Hematopoietic multipotent progenitor cell treated with erythropoietin and hydrocortisone succinate and interleukin-3 and kit ligand, for 4 days (in vitro differentiated cells): ENCODE measurements at places on chromosomes 13 and 19.

- no peak for DNase-seq
These were observed 246.7 kb downstream of the RFC3 start for GRCh38 chr13:34064456-34065205.

- peak; percentile 52 for DNase-seq
These were observed 96.8 kb downstream of the ATP8A2 start for GRCh38 chr13:25468325-25469168.

DNA sequence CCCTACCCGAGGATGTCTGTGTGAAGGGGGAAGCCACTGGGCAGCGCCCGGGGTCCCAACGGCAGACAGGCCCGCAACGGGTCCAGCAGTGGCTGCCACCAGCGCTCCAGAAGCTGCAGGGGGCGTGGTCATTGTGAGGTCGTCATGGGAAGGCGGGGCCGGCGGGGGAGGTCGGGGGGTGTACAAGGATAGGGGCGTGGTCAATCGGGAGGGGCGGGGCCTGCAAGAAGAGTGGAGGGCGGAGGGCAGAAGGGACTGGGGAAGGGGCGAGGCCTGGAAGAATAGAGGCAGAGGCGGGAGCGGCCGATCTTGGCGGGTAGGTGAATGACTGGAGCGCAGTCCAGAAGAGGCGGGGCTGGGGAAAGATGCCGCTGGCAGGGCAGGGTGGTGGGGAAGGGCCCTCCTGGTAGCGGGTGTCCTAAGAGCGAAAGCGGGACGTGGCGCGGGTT, 4.4 kb downstream of the FUZ start:
- peak; percentile 94 for DNase-seq

DNA sequence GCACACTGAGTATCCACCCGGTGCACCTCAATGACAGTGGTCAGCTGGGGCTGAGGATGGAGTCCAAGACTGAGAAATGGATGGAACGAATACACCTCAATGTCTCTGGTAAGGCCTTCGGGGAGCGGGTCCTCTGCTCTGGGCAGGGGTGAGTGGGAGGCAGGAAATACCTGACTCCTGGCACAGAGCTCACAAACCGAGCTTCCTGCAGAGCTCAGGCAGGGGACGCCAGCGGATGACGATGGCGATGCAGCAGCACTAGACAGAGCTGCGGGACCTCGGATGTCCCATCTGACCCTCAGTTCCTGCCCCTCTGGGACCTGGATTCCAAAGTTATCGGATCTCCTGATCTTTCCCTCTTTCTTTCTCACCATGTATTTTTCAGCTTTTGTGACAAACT, 3.8 kb downstream of the CD22 start:
- no peak for DNase-seq

- no peak for DNase-seq
These were observed 433.3 kb upstream of the SLITRK1 start for GRCh38 chr13:84315527-84315926.

DNA sequence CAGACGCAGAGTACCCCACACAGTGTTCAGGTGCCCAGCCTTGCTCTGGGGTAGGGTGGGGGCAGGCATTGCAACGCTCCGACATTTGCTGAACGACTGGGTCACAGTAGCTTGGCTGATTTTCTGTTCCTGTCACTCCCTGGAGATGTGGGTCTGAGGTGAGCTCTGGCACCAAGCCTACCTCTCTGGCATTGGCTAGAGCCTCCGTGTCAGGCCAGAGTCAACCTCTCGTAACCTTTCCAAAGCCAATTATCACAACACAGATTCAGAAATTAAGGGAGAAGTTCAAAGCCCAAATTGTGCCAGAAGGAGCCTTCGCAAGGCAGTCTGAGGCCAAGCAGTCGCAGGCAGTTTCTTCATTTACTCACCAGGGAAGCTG, 117.2 kb downstream of the IRS2 start:
- no peak for DNase-seq

- DNase-seq = no peak
These were observed 74.3 kb downstream of the GPR12 start for GRCh38 chr13:26686285-26686684.

- no peak for DNase-seq
These were observed 6.3 kb downstream of the RPL36 start for GRCh38 chr19:5696196-5697021.
